ENCODE measurements at places on chromosomes 3 and 15.

DNA sequence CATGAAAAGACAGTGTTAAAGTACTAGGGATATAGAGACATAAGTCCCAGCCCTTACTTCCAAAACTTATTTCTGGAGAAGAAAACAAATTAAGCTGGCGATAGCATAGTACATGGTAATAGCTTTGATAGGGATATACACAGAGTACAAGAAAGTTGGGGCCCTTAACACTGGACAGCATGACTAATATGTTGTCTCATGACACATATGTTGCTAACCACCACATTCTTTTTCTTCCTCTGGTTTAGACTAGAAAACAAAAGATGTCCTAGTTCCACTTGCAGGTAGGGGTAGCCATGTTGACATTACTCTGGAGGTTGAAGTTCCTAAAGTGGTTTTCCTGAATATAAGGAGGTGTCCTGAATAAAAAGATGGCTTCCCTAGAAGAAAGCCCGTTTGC, 75.3 kb downstream of the RFX7 start:
- no peak for DNase-seq

GRCh38 chr3:190097617-190098016, 23.1 kb downstream of the P3H2 start:
- no peak for DNase-seq

GRCh38 chr3:156787926-156788663, 38.1 kb upstream of the LEKR1 start:
- no peak for DNase-seq

GRCh38 chr3:37997791-37998370, 7.3 kb downstream of the VILL start:
- DNase-seq, result no peak

DNA sequence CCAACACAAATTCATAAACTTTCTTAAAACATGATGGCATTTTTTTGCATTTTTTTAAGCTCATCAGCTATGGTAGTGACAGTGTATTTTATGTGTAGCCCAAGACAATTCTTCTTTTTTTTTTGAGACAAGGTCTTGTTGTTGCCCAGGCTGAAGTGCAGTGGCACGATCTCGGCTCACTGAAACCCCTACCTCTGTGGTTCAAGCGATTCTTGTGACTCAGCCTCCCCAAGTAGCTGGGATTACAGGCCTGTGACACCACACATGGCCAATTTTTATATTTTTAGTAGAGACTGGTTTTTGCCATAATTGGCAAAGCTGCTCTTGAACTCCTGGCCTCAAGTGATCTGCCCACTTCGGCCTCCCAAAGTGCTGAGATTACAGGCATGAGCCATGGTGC, 17.3 kb upstream of the USP50 start:
- no peak for DNase-seq

DNA sequence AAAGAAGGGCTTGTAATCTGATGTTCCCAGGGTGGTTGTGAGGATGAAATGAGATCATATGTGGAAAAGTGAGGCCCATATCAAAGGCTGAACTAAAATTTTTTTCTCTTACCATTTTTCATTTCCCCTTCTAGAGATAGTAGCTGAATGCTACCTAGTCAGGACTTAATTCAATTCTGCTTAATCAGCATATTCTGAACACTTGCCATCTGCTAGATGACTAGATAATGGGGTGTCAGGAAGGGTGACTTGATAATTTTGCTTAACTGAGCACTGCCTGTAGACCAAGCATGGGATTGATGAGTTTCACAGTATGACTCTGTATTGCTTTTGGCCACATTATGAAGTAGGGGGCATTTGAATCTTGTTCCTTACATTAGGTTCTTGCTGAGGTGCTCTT, 136.2 kb downstream of the CHST2 start:
- no peak for DNase-seq

DNA sequence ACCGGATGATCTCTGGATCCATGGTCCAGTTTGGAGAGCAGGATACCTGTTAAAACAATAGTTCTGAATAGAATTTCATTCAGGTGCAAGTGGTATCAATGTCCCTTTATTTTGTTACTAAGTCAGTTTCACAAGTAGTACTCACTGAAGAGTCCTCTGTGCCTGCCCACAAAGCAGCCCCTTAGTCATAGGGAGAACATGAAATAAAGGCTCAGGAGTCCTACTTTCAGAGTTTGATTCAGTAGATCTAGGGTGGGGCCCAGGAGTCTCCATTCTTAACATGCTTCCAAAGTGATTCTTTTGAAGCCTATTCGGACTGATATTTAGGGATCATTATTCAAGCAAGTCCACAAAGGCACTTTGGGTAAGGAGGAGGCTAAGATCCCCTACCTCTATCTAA, 79.8 kb upstream of the ACKR4 start:
- no peak for DNase-seq

GRCh38 chr3:176906046-176906905, 291.0 kb downstream of the TBL1XR1 start:
- DNase-seq, result peak; percentile 85

- DNase-seq, result no peak
Observed at GRCh38 chr15:32885713-32886112, 167.9 kb downstream of the GREM1 start.

- no peak for DNase-seq
Observed at GRCh38 chr3:72067721-72068120, 282.8 kb upstream of the PROK2 start.

DNA sequence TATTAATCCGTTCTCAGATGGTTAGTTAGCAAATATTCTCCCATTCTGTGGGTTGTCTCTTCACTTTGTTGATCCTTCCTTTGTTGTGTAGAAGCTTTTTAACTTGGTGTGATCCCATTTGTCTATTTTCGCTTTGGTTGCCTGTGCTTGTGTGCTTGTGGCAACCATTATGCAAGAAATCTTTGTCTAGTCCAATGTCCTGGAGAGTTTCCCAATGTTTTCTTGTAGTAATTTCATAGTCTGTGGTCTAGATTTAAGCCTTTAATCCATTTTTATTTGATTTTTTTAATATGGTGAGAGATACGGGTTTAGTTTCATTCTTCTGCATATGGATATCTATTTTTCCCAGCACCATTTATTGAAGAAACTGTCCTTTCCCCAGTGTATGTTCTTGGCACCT, 59.8 kb downstream of the RASA2 start:
- DNase-seq, result no peak

GRCh38 chr3:79672731-79673130, 95.1 kb downstream of the ROBO1 start:
- no peak for DNase-seq

DNA sequence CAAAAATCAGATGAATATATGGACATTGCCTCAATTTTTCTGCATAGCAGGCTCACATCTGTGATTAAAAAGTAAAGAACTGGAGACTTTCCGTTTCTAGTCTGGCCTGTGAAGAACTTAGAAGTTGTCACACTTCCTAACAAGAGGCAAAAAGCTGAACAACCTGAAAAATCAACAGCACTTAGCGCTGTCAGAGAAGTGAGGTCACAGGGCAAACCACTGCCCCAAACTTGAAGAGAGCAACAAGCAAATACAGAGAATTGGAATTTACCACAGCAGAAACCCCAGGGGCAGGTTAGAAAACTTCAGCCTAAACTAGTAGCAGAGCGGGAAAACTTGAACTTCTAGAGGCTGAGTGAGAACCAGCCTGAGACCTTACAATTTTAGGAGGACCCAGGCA, 38.9 kb downstream of the CCDC54 start:
- DNase-seq, result no peak

GRCh38 chr15:23616536-23616935, 31.1 kb downstream of the MAGEL2 start:
- DNase-seq, result no peak

DNA sequence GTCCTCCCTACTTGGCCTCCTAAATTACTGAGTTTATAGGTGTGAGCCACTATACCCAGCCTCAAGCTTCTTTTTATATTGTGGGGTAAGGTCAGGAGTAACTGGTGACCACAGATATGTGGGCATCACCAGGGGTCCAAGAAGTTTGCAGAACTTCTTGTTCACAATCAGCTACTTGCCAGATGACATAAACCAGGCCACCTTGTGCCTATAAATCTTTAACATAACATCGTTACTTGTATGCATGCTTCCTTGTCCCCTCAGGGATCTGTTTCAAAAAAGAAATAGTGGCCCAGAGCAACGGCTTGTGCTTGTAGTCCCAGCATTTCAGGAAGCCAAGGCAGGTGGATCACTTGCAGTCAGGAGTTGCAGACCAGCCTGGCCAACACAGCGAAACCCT, 115.1 kb upstream of the FAM174B start:
- no peak for DNase-seq

- no peak for DNase-seq
Observed at GRCh38 chr3:160376681-160377080, 22.3 kb downstream of the IFT80 start.

- no peak for DNase-seq
Observed at GRCh38 chr3:194884649-194885315, 199.1 kb downstream of the FAM43A start.

DNA sequence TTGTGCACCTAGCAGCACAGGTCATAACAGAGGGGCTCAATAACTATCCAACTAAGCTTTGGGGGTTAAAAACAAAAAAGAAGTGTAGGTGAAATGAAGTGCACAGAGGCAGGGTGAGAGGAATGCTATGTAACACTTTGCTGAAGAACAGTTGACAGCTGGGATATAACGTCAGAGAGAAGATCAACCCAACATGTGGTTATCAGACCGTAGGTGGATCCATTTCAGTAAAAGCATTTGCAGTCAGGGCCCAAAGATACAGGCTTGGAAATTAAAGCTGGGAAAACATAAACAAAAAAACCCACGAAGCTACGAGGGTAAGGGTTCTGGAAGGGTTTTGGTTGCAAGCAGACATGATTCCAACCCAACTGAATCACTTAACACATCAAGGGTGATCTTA, 377.5 kb upstream of the NR2F2 start:
- no peak for DNase-seq

GRCh38 chr15:67037694-67038093, 27.7 kb upstream of the SMAD3 start:
- no peak for DNase-seq

- DNase-seq, result no peak
Observed at GRCh38 chr15:59436774-59437141, 1.2 kb upstream of the FAM81A start.

DNA sequence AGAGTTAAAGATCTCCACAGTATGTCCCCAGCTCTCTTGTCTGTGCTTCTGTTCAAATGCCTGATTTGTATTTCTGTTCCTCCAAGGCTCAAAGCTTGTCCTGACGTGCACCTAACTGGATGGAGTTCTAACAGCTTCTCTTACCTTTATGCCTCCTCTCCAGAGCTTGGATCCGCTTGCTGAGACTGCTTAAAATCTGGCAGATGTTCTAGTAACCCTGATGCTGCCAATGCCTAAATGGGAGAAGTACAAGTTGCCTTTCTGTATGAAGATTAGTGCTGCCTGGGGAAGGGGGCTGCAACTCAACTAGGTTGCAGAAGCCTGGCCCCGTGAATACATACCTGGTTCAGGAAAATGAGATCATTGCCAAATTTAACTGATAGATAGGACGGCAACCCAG, 354.5 kb upstream of the KCNMB2 start:
- DNase-seq, result no peak

DNA sequence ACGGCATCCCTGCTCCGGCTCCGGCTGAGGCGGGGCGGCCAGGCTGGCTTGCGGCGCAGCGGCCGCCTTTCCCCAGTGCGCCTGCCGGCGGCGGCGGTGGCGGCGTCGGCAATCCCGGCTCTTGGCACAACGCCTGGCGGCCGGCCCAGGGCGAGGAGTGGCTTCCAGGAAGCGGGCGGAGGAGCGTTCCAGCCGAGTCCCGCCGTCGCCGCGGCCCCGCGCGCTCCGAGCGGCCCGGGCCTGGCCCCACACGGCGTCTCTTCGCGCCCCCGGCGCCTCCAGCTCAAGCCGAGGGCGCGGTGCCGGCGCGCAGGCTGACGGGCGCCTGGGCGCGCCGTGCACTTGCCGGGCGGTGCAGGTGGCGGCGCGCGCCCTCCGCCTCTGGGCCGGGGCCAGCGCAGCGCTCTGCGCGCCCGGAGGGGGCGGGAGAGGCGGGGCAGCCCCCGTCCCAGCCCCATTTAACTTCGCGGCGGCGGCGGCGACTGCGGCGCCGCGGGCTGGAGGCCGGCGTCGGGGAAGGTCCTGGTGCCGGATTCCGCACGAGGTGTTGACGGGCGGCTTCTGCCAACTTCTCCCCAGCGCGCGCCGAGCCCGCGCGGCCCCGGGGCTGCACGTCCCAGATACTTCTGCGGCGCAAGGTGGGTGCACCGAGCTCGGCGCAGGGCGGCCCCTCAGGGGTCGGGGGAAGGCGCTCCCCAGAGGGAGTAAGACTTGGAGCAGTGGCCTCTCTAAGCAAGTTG, at the start of gene ADAMTSL3:
ADAMTSL3 (plus strand) TSS at position 485 of the 740 bp plus-strand sequence. CDS start 1,639 bp downstream, outside the sequence.
- peak; percentile 77 for DNase-seq

- DNase-seq, result no peak
Observed at GRCh38 chr3:114764056-114764492, 383.0 kb downstream of the ZBTB20 start.

DNA sequence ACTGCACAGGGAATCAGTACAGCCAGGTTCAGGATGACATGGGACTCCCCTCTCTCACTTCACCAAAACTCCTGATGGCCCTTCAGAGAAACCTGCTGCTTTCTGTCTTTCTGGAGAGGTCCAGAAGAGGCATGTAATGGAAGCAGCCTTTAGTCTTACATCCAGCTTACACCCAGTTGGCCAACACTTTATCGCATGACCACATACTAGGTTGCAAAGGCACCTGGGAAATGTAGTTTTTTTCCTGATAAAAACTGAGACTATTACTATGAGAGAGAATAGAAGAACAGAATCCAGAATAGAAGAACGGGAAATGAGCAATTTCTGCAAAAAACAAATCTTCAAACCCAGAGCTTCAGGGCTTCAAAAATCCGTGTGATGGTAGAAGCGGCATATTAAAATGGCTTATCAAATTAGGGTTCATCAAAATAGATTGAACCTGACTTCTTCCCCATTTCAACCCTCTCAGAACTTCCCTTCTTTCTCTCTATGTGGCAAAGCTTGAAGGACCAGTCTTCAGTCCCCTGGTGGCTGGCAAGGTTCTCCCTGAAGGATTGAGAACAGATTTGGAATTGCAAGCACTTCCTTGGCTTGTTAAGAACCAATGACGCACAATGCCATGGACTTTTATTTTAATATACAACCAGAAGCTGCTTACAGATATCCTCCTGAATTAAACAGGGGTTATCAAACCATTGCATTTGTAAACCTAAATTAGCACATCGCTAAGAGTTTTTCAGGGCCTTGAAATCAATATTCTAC, 34.4 kb downstream of the CORO2B start:
- no peak for DNase-seq

GRCh38 chr3:196320137-196320536, 2.1 kb upstream of the DYNLT2B start:
- DNase-seq, result no peak

DNA sequence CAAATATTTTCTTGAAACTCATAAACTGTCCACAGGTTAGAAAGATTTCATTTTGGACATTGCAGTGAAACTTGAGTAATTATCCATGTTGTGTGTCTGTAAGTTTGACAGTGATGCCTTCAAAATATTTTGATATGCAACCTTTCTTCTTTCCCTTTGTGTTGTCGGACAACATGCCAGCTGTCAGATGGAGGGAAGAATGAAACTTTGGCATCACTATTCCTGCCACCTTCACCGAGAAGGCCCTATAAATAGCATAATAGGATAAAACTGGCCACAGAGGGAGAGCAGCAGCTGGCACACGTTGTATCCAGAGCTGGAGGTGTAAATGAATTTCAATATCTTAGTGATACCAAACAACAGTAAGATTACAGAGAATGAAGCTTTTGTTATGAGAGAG, 436.7 kb upstream of the CFAP20DC start:
- no peak for DNase-seq

- no peak for DNase-seq
Observed at GRCh38 chr3:115169808-115170207, 22.7 kb upstream of the ZBTB20 start.

GRCh38 chr3:178525251-178525650, 11.0 kb upstream of the KCNMB2 start:
- DNase-seq, result no peak

GRCh38 chr3:36540888-36541518, 160.7 kb downstream of the STAC start:
- DNase-seq, result no peak
